ENCODE measurements at places on chromosomes 6 and 20. TPM values are rescaled to one million over a fixed set of nuclear protein-coding genes. Genes with fewer than 3 reads are reported as not detected.

DNA sequence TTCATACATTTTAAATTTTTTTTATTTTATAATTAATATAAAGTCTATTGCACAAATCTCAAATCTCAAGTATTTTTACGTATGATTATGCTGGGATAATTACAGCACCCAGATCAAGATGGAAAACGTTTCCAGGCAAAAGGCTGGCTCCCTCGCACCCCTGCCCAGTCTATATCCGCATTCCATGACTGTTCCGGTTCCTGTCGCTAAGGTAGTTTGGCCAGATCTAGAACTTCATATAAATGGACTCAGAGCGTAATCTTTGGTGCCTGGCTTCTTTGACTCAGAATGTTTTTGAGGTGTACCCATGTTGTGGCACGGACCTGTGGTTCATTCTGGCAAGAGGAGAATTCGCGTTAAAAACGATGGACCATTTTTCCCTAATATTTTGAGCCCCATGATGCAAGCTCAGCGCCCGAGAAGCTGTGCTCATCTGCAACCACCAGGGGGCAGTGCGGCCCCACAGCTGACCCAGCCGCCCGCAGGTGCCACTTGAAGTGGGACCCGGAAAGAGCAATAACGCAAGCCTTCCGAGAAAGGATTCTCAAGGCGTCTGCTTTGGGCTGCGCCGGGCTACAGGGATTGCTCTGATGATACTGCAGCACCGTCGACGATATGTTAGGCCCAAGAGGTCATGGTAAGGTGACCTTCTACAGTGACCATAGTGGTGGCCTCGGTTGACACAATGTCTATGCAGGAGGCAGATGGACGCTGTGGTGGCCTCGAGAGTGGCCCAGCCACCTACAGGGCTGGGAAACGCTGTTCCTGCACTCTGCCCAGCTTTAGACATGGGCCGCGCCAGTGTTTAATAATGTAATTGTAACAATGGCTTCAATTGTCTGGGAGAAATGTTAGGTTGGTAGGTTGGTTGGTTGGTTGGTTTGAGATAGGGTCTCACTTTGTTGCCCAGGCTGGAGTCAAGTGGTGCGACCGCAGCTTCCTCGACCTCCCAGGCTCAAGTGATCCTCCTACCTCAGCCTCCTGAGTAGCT, 160.1 kb downstream of the ZMYND8 start:
- DNase-seq, result peak; percentile 80

GRCh38 chr6:157030755-157031154, 253.6 kb downstream of the ARID1B start:
- DNase-seq, result no peak

DNA sequence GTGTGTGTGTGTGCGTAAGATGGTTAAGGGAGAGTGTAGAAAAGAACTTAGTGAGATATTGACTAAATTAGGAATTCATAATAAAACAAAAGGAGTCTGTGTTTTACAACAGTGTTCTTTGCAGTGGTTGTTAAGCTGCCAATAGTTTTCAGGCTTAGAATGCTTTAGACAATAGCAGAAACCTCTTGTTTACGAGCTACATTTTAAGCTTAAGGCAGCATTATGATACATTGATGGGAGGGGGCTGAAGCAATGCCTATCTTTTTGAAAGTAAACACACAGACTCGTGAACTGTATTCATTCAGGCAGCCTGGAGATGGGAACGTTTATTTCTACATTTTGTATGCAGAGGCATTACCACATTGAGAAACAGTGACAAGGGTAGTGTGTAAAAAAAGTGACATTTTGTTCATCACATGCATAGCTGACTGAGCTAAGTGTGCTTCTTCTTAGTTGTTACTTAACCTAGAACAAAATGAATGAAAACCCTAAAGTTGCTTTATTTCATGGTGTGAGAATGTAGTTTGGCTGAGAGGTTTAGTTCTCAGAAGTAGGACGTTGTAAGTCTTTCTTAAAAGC, 21.2 kb downstream of the CLVS2 start:
- no peak for DNase-seq

- DNase-seq, result no peak
These were observed 1192.3 kb upstream of the GJE1 start for GRCh38 chr6:140940251-140940925.

HLA-F gene
- 51.6 TPM for total RNA-seq

EBF4 gene
- 30.3 TPM for total RNA-seq

GRCh38 chr6:167703347-167703746, 123.4 kb upstream of the AFDN start:
- DNase-seq, result no peak

DNA sequence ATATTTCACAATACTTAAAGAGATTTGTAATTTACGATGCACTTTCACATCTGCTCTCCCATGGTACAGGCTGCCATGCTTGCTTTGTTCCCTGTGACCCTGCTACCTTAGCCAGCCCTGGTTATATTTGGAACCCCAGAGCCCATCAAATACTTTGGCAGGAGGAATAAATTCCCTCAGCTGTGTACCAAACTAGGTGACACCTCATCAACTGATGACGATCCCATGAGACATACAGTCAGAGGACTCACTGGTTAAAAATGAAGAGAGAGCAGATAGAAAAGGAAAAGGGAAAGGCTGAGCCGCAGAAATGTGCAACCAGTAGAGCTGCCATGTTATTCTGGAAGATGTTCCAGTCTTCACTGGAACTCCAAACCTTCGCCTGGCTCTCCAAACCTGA, 120.0 kb downstream of the SIM1 start:
- DNase-seq, result no peak

SLPI gene
- total RNA-seq, result 301 TPM

FYN gene
- total RNA-seq, result 62.6 TPM

DNA sequence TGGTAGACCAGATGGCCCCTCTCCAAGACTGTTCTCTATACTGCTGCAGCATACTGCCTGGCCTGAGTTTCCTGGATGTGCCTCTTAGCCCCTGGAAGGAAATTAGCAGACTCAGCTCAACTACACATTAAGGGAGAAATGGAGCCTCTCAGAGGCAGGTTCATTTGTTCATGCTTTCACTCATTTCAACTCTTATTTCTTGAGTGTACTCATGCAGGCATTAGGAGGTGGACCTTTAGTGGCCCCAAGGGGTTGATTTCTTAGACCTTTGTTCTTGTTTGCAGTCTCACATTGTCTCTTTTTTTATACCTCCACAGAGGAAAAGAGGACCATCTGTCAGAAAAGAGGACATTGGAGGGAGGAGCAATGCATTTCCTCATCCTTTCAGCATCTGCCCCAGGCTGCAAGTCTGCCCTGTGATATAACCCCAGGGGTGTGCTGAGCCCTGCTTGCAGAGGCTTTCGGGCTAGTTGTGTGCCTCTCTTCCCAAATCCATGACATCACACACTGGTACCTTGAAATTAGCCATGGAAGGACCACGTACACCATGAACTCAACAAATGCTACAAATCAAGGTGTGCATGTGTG, 456.2 kb downstream of the CD83 start:
- DNase-seq, result no peak

LHFPL5 gene
- not detected for total RNA-seq

Data from ureter (tissue), 1 donor.